ENCODE measurements at places on chromosomes 4 and X. TPM values are rescaled to one million over a fixed set of nuclear protein-coding genes. Genes with fewer than 3 reads are reported as not detected.

The RAB33A gene
- total RNA-seq: 0.59 TPM

The MCTS1 gene
- total RNA-seq: 30.0 TPM

The UGT2A1 gene
- not detected for total RNA-seq

DNA sequence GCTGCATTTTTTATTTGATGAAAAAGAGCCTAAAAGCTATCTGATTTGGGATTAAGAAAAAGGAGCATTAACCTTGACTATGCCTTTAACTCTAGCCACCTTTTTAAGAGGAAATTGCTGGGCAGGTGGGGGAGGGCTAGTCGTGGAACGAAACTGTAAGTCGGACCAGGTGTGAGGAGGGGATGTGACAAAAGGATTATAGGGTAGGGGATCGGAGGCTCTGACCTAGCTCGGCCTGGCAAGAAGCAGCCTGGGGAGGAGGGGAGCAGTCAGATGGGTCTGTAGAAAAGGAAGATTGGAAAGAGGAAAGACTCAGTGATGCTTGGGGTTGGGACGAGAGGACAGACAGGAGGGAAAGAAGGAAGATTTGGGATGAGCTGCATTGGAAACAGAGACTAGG, 21.1 kb upstream of the SPCS3 start:
- no peaks in the 10 kb centered on the region for H3K4me1 ChIP-seq
- no peak overlapping the region for H3K4me3 ChIP-seq
- no peak for DNase-seq
- H3K36me3 ChIP-seq: no peaks in the 10 kb centered on the region
- H3K27ac ChIP-seq: no peak overlapping the region
- H3K27me3 ChIP-seq: no peaks in the 10 kb centered on the region

DNA sequence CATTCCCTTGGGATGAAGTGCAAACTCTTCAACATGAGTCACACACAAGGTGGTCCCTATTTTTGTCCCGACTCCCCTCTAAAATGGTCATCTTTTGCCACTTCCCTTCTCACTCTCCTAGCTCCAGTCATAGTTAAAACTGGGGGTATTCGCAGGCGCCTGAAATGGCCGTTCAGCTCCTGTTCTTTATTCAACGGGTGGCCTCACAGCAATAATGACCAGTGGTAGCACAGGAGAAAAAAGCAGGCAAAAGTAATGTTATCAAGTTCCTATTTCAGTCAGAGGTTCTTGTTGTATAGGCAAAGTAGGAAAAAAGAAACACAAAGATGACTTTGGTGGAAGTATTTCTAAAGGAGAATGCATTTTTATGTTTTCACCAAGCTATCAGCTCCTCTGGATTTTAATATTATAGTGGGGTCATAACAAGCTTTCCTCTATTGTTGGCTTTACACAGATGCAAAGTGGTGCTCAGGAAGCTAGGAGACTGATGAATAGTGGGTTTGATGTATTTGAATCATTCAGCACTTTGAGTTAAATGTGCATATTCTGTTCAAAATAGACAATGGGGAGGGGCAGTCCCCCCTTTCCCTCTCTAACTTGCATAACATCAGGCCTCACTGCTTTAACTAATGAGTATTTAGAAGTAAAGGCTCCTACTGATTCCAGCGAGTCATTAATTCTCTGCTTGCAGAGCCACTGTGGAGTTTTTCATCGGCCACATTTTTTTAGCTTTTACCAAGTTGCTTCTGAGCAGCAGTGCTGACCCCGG, 171.2 kb upstream of the NDP start:
- H3K4me1 ChIP-seq: no peaks in the 10 kb centered on the region
- H3K36me3 ChIP-seq: no peaks in the 10 kb centered on the region
- DNase-seq: no peak
- H3K27me3 ChIP-seq: no peaks in the 10 kb centered on the region
- H3K27ac ChIP-seq: no peak overlapping the region
- H3K4me3 ChIP-seq: no peak overlapping the region

GRCh38 chrX:39456894-39457604, 640.7 kb downstream of the BCOR start:
- no peak overlapping the region for H3K4me3 ChIP-seq
- H3K36me3 ChIP-seq: no peaks in the 10 kb centered on the region

The CSAG2 gene
- total RNA-seq: not detected

DNA sequence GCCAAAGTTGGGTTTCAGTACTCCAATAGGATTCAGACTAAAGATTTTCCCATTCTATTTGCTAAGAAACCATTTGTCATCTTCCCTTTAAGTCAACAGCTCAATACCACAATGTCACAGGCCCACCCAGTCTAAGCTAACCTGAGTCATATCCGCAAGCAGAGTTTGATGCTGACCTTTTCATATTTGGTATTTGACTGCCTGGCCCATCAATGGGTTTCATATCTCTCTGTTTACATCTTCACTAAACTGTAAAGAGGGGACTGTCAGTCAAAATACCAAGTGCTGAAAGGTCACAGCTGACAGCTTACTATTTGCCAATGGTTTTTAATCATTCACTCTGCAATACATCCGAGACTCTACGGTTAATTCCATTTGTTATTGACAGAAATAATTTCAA, 707.5 kb upstream of the ACTRT1 start:
- DNase-seq: no peak
- no peak overlapping the region for H3K27ac ChIP-seq
- H3K27me3 ChIP-seq: no peaks in the 10 kb centered on the region
- H3K4me3 ChIP-seq: no peak overlapping the region

- no peak overlapping the region for H3K4me3 ChIP-seq
- no peaks in the 10 kb centered on the region for H3K4me1 ChIP-seq
- H3K36me3 ChIP-seq: no peaks in the 10 kb centered on the region
- peak overlapping the region; percentile 18 for H3K27ac ChIP-seq
- no peaks in the 10 kb centered on the region for H3K27me3 ChIP-seq
- DNase-seq: no peak
Observed at GRCh38 chr4:76811604-76812412, 86.1 kb downstream of the SOWAHB start.

DNA sequence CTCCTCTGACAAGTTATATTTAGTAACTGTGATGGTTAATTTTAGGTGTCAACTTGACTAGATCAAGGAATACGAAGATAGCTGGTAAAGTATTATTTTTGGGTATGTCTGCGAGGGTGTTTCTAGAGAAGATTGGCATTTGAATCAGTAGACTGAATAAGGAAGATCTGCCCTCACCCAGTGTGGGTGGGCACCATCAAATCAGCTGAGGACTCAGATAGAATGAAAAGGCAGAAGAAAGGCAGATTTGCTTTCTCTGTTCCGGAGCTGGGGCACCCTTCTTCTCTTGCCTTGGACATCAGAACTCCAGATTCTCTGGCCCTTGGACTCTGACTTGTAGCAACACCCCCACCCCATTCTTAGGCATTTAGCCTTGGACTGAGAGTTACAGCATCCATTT, 981.6 kb downstream of the CCSER1 start:
- no peaks in the 10 kb centered on the region for H3K4me1 ChIP-seq
- H3K4me3 ChIP-seq: no peak overlapping the region
- H3K27me3 ChIP-seq: no peaks in the 10 kb centered on the region

GRCh38 chr4:169418846-169419245, 148.1 kb upstream of the SH3RF1 start:
- H3K4me1 ChIP-seq: no peaks in the 10 kb centered on the region
- DNase-seq: no peak
- H3K27me3 ChIP-seq: no peaks in the 10 kb centered on the region

The GLRA2 gene
- not detected for total RNA-seq

DNA sequence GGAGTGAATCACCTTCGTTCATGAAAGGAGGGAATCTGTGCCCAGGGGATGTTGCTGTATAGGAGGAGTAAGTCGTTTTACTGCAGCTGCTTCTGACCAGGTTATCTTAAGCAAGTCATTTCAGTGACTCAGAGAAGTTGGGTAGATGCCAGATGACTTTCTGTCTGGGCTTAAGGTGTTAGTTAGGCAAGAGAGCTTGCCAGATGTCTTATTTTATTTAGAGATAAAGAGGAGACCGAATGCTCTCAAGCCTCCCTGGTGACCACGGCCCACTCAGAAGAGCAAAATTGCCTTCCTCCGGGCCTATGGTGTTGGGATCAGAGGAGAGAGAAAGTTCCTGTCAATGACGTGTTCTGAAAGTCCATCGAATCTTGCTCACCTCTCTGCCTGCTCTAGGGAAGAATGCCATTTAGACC, 16.3 kb upstream of the ZNF827 start:
- H3K36me3 ChIP-seq: no peaks in the 10 kb centered on the region
- no peak for DNase-seq
- H3K27me3 ChIP-seq: no peaks in the 10 kb centered on the region
- no peaks in the 10 kb centered on the region for H3K4me1 ChIP-seq
- no peak overlapping the region for H3K27ac ChIP-seq
- H3K4me3 ChIP-seq: no peak overlapping the region

- H3K4me3 ChIP-seq: no peak overlapping the region
- no peaks in the 10 kb centered on the region for H3K4me1 ChIP-seq
- no peaks in the 10 kb centered on the region for H3K27me3 ChIP-seq
- DNase-seq: no peak
- no peak overlapping the region for H3K27ac ChIP-seq
Observed at GRCh38 chr4:181008164-181008563, 1235.0 kb upstream of the TENM3 start.

GRCh38 chrX:15384304-15384703, at the start of gene VEGFD:
Gene VEGFD (minus strand): TSS chrX:15384413. CDS start chrX:15383946, 467 bp downstream.
- H3K4me3 ChIP-seq: peak within 1 kb of the TSS; percentile 19
- no peaks in the 10 kb centered on the region for H3K36me3 ChIP-seq
- no peak for DNase-seq
- H3K27ac ChIP-seq: no peak within 1 kb of the TSS
